ENCODE measurements at places on chromosomes 6 and 20.

DNA sequence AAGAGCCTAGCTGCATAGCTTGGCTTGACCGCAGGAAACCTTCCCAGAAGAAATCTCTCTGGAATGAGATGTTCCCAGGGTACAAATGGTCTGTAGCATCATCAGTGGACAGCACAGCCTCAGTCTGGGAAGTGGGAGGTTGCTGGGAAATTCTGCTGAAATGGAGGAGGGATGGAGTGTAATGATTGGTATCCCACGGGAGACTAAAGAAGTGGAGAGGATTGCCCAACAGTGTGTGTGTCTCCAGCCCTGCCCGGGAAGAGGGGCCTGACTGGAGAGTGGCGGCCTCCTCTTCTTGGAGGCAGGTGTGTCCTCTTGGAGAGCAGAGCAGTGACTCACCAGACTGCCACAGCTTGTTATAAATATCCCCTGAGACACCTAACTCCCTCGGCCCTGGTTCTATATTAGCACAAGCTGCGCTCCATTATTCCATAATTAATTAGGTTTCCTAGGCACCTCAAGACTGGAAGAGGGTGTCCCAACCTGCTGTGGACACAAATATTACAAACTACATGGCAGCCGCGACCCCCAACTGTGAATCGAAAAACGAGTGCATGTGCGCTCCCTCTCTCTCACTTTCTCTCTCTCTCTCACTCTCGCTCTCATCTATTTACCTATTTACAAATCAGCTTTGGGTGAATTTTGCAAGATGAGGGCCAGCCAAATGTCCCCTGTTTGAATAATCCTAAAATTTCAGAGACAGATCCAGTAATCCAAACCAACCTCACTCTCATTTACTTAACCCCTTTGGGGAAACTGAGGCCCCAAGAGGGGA lies 68.8 kb downstream of the FGD2 start:
- peak; percentile 71 for DNase-seq

DNA sequence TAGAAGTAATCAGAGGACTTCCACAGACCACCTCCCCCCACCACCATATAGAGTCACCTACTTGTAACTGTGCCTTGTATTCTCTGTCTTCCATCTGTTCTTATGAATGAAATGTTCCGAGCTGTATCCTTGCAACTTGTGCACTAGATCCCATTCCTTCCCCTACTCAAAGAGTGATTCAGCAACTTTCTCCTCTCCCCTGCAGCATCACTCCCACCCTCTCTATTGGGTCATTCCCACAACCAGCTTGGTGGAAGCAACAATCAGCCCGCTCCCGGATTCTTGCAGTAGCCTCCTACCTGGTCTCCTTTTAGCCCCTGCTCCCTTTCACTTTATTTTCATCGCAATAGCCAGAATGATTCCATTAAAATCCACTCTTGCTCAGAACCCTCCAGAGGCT lies 34.9 kb upstream of the REV3L start:
- peak; percentile 73 for DNase-seq

GRCh38 chr20:50146732-50147662 lies 6.5 kb downstream of the PEDS1 start:
- no peak for DNase-seq

DNA sequence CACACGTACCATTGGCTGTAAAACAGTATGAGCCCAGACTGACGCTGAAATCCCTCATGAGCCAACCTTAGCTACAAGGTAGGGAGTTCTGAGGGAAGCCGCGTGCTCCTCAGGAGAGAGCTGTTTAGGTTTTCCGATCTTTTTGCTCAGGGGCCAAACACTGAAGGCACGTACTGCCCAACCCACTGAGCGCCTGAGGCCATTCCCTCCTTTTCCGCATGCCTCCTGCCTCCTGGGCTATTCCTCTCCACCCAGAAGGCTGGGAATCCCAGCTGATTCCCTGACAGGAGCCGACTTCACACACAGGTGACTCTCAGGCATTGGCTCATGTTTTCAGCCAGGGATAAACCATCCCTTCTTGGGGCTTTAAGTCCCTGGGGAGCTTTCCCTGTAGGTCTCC lies 5.4 kb upstream of the FAM83D start:
- no peak for DNase-seq

DNA sequence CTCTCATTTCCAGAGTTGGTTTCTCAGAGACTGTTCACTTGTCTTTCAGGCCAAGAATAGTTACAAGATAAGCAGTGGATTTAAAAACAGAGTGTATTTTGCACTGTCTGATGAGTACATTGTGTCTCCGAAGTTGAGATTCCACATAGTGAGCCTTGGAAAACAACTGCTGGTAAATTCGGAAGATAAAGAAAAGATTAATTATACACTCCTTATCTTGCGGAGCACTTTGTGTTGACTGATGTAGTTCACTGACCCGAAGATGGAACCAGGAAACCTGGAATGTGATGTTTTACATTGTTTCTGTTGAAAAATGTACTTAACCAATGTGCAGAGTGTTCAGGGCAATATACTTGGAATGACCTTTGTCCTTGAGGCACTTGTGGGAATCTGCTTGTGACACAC lies 51.0 kb downstream of the ANKS1A start:
- no peak for DNase-seq

GRCh38 chr6:140043762-140044378 lies 669.4 kb upstream of the CITED2 start:
- DNase-seq: no peak

DNA sequence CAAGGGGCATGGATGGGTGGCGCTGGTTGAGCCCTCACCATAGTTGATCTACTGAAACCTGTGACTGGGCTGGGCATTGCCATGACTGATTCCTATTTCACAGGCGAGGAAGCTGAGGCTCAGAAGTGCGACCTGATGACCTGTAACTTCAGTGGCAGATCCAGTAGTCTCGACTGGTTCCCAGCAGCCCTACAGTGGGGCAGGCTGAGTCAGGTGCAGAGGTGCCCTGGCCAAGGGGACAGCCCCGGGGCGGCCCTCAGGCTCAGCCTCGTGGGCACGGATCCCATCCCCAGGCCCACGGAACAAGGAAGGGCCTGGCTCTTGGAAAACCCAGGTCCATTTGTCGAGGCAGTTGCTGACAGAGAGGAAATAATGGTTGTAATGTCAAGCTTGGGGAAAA lies 283.0 kb downstream of the CDH4 start:
- DNase-seq: no peak

DNA sequence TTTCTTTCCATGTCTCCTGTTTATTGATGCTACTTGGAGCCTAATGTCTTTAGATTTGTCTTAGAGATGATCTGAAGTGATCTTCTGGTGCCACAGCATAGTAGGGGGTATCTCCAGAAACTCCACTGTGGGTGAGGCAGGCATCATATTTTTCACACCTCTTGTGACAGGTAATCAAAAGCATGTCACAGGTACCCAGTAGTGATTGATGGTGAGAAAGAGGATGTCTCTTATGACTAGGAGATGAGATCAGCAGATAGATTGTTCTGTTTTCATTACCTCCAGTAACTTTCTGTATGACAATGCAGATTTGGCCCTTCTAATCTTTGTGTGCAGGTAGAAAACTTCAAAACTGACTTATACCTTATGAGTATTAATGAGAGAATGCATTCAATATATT lies 13.5 kb downstream of the NCOA7 start:
- DNase-seq: no peak

DNA sequence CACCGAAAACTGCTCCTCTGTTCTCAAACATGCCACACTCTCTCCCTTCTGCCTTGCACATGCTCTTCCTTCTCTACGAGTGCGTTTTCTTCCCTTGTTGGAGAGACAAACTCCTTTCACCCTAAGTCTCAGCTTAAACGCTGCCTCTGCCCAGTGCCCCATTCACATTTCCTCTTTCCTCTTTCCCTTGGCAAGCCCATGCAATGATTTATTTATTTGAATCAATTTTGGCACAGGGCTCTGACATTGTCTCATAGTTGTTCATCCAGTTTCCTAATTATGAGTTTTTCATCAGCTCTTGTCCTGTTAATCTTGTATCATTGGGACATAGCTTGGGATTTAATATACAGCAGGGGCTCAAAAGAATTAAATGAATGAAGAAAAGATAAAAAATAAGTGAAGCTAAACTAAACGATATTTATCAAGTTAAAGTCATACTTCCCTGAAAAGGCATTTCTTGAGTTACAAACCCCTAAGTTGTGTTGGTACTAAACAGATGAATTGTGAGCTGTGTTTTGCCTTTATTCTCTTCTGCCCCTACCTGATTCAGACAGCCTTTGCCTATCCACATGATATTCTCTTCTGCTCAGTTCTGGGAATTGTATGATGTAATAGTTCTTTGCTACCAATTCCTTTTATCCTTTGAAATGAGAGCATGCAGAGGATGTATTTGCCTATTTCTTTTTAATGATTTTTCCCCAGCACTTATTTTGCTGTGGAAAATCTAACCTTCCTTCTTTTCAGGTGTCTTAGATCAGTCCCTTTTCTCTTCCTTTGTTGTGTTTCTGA lies 704.4 kb downstream of the UTRN start:
- no peak for DNase-seq
